HS-27A (cell line): ENCODE measurements at places on chromosomes 2 and 18.

- DNase-seq, result no peak
Observed at GRCh38 chr2:172208791-172209325, 106.2 kb upstream of the DLX2 start.

DNA sequence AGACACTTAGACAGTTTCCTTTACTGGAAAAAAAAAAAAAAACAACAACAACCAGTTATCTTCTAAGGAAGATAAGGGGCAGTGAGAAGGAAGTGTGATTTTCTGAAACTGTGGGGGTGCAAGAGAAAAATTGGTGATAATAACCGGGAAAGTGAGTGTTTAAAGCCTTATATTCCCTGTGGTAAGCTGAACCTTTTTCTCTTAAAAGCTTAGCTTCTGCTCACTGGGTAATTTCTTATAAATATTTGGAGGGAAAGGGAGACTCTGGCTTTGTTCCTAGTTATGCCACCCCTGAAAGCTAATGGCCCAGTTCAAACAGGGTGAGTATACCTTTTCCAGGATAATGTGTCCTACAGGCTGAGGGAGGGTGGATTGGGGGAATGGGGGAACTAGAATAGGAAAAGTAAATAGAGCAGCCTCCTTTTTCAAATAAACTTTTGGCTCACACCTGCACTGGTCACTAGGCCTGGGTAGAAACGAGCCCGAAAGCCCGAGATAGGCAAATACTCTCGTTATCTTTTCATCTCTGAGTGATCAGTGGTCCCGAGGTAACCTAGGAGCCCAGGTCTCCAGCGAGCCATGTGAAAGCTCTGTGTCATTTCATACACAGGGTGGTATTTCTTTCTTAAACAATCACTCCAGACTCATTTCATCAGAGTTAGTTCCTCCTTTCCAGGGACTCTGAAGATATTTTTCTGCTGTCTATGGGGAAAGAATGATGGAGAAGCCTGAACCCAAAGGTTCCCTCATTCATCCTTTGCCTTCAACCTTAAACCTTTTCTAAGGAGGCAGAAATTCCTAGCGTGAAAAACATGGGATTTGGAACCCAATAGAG, 15.5 kb upstream of the SRBD1 start:
- DNase-seq, result no peak

GRCh38 chr2:197198890-197199289, 111.7 kb downstream of the ANKRD44 start:
- no peak for DNase-seq

GRCh38 chr2:85777441-85777861, 23.7 kb downstream of the ATOH8 start:
- no peak for DNase-seq

DNA sequence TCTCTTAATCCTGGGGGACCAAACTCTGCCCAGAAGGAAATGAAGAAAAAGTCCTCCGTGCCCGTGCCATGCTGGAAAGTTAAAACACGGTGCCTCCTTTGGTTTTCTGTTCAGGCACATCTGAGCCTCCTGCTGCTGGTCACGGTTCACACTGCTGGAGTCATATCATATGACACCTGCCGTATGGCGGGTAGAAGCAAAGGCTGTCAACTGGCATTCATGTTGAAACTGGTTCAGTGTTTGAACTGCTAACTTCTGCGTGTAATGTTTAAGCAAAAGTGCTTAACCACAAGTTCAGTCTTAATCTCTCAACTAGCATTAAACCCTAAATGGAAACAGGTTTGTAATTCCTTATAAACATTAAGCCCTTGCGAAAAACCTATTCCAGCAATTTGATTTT, 3.1 kb downstream of the STK39 start:
- no peak for DNase-seq

DNA sequence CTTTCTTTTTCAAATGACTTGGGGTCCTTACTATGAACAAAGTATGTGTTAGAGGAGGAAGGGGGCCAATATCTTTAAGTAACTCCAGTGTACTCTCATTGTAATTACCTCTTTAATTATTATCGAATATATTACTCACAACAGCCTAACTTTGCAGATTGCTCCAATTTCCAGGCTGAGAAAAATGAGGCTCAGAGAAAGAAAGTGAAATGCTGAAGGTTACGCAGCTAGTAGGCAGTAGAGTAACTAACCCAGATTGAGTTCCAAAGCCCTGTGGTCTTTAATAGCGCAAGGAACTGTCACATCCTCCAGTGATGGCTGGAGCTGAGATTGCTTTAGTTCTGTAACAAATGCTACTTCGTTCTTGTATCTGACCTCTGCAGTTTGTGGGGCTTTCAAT, 2.2 kb upstream of the GYPC start:
- no peak for DNase-seq

GRCh38 chr2:70957798-70958197, 20.6 kb upstream of the ANKRD53 start:
- DNase-seq, result no peak

GRCh38 chr2:237258116-237258515, 155.8 kb downstream of the COL6A3 start:
- no peak for DNase-seq

DNA sequence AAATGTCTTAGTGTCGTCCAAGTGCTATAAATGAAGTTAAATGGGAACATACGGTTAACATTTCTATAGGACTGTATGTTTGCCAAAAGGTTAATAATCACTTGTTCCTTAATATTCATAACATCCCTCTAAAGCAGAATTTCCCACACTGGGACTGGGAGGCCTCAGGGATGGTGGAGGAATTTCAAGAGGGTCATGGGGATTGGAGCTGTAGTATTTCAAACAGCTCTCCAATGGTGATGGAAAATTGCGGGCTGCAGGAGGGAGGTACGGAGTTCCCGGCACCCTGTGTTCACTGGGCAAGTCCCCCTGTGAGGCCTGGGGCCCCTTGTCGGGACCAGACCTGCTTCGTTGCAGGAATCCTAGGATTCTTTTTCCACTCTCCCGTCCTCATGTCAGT, 39.8 kb upstream of the CTAGE1 start:
- DNase-seq, result no peak

DNA sequence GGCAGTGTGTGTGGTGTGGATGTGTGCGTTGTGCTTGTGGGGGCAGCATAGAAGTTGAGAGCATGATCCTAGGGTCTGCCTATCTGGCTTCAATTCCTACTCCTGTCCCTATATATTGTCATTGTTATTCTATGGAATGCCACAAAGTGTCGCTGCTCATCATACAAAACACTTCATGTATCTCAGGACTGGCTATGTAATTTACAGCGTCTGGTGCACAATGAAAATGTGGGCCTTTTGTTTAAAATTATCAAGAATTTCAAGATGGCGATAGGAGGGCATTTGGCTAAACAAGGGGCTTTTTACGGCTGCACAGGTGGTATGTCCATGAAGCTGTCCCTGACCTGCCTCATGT, 3.4 kb downstream of the SERPINB2 start:
- DNase-seq, result no peak

GRCh38 chr18:20971886-20972267, 139.7 kb downstream of the ROCK1 start:
- no peak for DNase-seq

GRCh38 chr2:227766373-227766883, 20.7 kb downstream of the SCYGR8 start:
- peak; percentile 30 for DNase-seq
